Calu3 (cell line): ENCODE measurements at places on chromosomes 2 and 18.

DNA sequence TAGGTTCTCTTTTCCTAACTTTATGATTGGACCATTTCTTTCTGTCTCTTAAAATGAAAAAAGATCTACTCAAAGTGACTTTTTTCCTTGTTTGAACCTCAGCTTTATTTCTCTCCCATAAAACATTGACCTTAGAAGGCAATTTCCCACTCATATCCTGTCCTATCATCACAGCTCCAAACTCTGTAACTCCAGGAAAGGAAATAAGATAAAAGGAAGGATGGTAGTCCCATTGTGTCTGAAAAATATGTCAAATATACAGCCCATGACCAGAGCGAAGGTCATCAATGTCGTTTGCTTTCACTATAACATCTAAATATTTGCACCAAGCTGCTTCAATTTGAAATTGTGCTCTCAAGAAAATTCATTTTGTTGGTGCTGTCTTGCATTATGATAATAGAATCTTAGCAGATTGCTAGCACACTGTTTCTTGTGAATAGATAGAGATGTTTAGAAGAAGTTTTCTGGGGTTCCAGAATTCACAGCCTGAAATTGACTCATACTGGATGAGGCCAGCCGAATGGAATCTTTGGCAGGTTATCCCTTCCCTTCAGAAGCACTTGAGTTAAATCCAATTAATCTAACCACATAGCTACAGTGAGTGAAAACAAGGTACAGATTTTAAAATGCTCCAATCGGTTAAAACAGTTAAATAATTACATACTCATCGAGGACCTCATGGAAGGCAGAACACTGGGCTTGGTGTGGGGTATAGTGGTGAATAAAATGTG is 95.1 kb downstream of the CRIM1 start:
- DNase-seq, result no peak

DNA sequence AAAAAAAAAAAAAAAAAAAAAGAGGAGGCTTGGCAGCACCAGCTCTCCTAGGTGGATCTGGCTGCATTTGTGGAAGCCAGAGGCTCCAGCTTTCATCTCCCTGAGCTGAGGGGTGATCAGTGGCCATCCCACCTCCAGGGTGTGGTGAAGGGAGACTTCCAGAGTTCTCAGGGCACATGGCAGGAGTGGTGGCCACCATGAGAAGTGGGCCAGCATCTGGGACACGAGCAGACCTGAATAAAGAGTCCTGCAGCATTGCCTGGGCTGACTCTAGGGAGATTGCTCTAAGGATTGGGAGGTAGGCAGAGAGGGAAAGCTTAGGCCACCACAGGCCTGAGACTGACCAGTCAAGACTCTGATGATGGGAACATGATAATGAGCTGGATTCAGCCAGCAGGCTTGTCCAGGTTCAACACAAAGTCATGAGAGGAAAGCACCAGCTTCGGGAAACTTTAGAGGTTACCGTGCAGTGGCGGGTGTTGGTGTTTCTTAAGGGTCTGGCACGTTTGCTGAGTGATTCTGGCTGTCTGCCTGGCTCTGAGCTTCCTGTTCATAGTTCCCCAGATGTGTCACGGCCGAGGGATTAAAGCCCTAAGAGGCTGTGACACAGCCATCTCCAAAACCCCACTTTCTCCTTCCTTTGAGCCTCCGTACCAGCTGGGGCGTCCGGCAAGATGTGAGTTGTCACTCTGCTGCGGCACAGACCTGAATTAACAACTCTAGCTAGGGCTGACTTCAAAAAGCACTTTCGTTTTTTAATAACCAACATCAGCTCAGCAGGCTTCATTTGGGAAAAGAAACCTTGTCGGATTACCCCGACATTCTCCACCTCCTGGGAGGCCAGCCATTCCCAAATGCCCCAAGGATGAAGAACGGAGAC is 38.3 kb upstream of the IL1R1 start:
- DNase-seq, result peak; percentile 22

- no peak for DNase-seq
Observed at GRCh38 chr2:207328944-207329386, 163.2 kb upstream of the KLF7 start.

DNA sequence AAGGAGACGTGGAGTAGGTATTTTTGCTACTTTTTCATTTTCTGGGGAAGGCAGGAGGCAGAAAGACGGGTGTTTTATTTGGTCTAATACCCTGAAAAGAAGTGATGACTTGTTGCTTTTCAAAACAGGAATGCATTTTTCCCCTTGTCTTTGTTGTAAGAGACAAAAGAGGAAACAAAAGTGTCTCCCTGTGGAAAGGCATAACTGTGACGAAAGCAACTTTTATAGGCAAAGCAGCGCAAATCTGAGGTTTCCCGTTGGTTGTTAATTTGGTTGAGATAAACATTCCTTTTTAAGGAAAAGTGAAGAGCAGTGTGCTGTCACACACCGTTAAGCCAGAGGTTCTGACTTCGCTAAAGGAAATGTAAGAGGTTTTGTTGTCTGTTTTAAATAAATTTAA is 3.4 kb downstream of the FZD7 start:
- DNase-seq, result no peak
